ENCODE measurements at places on chromosomes 3 and 15.
A peak's percentile ranks its signal among the peaks of the same experiment; 100 is the strongest.

DNA sequence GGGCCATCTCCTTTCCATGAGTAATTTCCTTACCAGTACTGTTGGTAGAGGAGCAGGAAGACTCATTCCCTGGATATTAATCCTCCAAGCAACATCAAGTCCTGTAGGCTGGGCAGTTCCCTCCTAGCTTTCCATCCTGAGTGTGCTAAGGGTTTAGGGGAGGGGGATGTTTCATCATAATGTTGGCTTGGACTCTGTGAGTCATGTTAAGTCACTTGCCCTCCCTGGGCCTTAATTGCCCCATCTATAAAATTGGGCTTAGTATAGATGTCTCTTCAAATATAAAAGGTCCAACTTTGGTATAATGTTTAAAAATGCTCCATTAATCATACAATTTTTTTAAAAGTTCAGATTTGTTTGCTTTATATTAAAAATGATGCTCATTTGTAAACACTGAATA lies 52.7 kb downstream of the TLE3 start:
- no peak for DNase-seq

GRCh38 chr15:58678683-58679082 lies 70.8 kb downstream of the ADAM10 start:
- no peak for DNase-seq

GRCh38 chr15:58396181-58396580 lies 35.6 kb upstream of the LIPC start:
- peak; percentile 89 for DNase-seq

- no peak for DNase-seq
Observed at GRCh38 chr3:104385421-104385820, 981.3 kb upstream of the ALCAM start.

DNA sequence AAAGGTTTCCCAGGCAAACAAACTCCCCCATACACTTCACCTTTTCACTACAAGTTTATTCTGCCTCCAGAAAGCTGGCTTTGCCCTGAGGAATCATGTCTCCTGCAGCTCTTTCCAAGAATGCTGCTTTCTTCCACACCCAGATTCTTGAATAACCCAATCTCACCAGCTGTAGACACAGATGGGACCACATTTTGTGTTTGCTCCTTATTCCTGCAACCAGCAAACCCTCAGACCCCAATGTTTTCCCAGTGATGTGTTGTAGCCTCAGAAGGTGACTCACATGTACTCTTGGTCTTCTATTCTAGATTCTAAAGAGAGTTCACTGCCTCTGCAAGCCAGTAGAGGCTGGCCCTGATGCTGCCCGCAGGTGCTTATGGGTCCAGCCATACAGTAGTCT lies 23.6 kb upstream of the TRIM59 start:
- peak; percentile 82 for DNase-seq

DNA sequence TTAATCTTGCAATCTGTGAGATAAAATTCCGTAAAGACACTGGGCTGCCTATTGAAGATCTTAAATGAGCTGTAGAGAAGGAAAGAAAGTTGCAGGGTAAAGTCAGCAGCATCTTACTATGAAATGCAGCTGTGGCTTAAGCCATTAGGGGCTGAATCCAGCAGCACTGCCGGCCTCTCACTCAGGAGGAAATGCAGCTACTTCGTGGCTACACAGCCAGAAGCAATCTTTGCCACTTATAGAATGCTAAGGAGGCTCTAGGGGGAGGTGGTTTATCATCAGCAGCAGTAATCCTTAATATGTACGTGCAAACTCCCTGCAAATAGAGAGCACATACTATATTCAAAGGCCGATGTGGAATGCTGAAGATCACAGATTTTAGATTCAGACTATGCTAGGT lies 19.1 kb upstream of the MCTP2 start:
- no peak for DNase-seq

- DNase-seq, result no peak
Observed at GRCh38 chr3:173275740-173276139, 121.8 kb upstream of the NLGN1 start.

- DNase-seq, result no peak
Observed at GRCh38 chr3:72347819-72348319, 500.4 kb downstream of the SHQ1 start.

- no peak for DNase-seq
Observed at GRCh38 chr3:106805625-106806024, 571.6 kb upstream of the CCDC54 start.

DNA sequence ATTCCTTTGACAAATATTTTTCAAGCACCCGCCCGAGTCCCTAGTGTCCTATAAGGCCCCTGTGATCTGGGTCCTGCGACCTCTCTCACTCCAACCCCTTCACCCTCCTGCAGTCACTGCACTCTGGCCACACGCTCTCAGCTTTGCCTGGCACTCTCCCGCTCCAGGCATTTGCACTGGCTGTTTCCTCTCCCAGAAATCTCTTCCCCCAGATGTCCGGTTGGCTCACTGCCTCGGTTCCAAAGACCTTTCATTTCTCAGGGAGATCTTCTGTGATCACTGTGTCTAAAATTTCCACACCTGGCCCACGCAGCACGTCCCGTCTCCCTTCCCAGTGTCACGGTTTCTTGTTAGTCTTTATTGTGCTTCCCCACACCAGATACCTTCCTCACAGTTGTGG lies 97.4 kb downstream of the WNT7A start:
- no peak for DNase-seq

GRCh38 chr3:194424953-194425352 lies 25.9 kb upstream of the GP5 start:
- no peak for DNase-seq

DNA sequence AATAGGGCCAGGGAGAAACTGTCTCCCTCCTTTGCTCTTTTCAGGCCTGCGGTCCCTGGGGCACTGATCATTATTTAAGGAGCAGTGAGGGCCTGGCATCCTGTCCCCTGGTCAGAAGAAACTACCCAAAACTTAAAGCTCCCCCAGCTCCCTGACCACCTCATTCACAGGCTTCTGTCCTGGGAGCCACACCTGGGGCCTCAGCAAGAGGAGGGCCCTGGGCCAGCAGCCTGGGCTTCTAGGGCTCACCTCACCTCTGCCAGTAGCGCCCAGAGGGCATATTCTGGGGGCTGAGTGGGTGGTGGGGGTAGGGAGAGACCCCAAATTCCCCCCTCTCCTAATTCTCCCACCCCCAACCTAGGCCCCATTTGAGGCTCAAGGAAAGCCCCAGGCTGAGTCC lies 4.7 kb upstream of the GRM2 start:
- DNase-seq, result no peak

DNA sequence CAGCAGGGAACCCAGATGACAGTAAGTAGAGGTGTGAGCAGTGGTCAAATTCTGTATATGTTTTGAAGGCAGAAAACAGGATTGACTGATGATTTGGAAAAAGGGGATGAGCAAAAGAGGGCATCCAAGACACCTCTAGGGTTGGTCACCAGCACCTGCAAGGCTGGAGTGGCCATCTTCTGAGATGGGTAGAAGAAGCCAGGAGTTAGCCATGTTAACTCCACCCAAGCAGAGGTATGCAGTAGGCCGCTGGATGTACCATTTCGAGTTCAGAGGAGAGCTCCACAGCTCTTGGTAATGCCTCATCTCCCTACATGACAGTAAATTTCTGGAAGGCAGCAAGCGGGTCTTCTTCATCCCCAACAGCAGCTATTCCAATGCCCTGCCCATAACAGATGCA lies 7.0 kb downstream of the RFTN1 start:
- no peak for DNase-seq

- no peak for DNase-seq
Observed at GRCh38 chr3:73685061-73685460, 60.3 kb upstream of the PDZRN3 start.

DNA sequence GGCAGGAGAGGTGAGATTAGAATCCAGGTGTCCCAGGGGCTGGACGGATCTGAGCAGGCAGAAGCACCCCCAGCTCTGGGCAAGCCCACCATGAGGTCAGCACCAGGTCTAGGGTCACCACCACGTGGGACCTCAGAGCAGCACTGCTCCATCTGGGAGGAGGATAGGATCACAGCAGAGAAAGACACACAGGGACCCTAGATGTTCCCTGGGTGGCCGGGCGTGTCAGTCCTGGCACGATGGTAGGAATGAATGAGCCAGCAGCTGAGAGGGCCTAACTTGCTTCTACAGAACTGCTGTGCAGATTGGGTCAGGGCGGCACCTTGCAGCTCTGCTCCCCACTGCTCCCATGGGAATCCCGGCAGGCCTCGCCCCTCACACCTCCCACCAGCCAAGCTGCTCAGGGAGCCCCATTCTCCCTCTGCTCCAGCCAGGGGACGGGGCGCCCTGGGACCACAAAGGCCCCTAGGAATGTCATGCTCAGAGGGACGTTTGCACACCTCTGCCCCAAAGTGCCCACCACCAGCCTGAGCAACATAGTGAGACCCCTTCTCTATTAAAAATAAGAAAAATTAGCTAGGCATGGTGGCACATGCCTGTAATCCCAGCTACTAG lies 66.3 kb downstream of the ZNF445 start:
- no peak for DNase-seq

DNA sequence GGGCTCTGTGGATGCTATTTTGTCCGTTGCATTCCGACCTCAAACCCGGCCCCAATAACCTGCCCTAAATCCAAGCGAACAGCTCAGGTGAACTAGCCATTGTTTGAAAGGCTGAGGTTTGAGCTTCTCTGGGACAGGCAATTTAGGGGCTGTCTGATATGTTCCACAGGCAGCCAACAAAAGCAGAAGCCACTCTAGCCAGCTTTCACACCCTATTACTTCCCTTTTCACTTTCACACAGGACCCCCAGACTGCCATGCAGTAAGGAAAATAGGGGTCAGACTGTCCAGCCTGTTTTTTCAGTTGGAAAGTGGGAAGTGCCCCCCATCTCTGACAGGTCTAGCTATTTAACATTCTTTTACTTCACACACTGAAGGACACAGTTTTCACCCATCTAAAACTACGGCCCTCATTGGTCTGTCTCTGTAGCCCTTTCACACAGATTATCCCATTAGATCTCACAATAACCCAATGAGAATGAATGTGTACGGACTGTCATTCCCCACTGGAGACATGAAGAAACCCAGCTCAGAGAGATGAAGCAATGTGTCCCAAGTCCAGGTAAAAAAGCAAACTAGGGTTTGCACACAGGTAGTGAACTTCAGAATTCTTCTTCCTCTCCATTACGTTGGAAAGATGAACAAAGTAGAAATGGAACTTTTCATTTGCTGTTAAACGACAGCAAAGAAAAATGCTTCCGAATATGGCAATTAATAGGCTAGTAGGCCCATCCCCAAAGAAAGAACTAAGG lies 1.9 kb downstream of the CCDC12 start:
- DNase-seq, result no peak

DNA sequence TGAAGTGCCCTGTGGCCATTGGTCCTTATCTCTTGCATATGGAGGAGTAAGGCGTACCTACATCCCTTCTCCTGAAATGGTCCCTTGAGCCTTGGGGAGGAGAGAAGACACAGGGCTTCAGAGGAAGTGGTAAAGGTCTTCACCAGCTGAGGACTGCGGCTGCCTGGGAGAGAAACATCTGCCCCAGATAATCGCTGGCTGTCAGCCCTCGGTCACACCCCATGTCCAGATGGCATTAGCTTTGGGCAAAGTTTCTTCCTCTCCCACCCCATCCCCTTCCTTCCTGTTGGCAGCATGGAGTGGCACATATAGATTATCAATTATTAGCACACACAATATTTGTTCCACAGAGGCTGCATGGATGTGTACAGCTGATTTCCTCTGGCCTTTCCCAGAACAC lies 61.6 kb downstream of the LRTM1 start:
- DNase-seq, result no peak

DNA sequence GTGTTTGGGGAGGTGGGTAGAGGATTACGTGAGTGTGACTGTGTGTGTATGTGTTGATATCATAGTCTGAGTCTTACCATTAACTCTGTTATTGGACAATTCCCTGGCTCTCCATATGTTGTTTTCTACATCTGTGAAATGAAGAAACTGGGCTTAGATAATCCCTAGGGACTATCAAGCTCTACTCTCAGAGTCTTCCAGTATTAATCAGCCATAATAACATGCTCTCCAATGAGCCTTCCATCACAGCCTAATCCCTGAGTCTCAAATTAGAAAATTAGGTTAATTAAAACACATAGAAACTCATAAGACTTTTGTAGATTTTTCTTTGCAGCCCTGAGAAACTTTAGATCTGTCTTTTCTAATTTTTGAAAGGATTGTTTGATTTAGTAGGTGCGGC lies 404.2 kb upstream of the RARB start:
- DNase-seq, result no peak

DNA sequence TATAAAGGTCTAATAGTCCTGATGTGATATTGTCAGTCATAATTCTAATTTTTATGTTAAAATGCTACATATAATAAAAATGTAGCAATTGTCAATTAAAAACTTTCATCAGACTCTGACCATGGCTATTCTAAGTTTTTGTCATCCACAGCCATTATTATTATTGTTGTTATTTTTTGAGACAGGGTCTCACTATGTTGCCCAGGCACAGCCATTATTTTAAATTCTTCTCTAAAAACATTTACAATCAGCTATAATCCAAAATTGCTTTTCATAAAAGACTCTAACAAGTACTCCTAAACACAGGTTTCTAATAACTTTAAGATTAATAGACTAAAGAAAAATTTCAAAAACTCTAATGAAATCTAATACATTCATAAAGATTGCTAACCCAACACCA lies 41.0 kb upstream of the SETD2 start:
- DNase-seq, result no peak

Measured in fibroblast of skin of left biceps (primary cell).